ENCODE measurements at places on chromosomes 7 and 10.

- H3K27me3 ChIP-seq = no peaks in the 10 kb centered on the region
- no peak overlapping the region for H3K4me3 ChIP-seq
- H3K4me1 ChIP-seq = peaks cover 8% of the 10 kb centered on the region
- no peak overlapping the region for H3K27ac ChIP-seq
Observed at GRCh38 chr7:130201796-130202195, 3.4 kb downstream of the TMEM209 start.

- H3K4me3 ChIP-seq = no peak overlapping the region
- H3K4me1 ChIP-seq = no peaks in the 10 kb centered on the region
- H3K27ac ChIP-seq = no peak overlapping the region
- no peaks in the 10 kb centered on the region for H3K27me3 ChIP-seq
Observed at GRCh38 chr10:124336186-124336585, 82.5 kb downstream of the OAT start.

- H3K4me3 ChIP-seq = no peak overlapping the region
- H3K27ac ChIP-seq = no peak overlapping the region
- peaks cover 11% of the 10 kb centered on the region for H3K4me1 ChIP-seq
- DNase-seq = peak; percentile 43
- no peaks in the 10 kb centered on the region for H3K27me3 ChIP-seq
Observed at GRCh38 chr7:12949060-12949931, 261.9 kb downstream of the ARL4A start.

DNA sequence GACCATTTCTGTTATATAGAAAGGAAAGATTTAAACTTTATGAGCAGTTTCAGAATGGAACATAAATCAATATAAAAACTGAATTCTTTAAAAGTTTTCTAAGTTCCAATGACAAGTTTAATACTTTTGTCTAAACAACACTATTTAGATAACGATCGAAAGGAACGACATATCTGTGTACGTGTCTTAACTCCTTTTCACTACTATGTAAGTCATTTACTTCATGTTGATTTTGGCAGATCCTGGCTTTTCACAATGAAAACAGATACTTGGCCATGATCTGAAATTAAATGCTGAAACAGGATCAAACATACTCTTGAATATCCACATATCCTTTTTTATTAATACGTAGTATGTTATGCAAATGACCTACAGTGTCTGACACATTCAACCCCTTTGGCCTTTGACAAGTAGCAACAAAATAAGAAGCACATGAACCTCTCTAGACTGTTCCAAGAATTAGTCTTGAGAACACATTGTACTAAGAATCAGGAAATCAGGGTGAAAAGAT is 41.9 kb downstream of the RNLS start:
- H3K4me3 ChIP-seq = no peak overlapping the region
- H3K4me1 ChIP-seq = peaks cover 9% of the 10 kb centered on the region
- H3K27me3 ChIP-seq = no peaks in the 10 kb centered on the region
- no peak overlapping the region for H3K27ac ChIP-seq
- peak; percentile 77 for DNase-seq

DNA sequence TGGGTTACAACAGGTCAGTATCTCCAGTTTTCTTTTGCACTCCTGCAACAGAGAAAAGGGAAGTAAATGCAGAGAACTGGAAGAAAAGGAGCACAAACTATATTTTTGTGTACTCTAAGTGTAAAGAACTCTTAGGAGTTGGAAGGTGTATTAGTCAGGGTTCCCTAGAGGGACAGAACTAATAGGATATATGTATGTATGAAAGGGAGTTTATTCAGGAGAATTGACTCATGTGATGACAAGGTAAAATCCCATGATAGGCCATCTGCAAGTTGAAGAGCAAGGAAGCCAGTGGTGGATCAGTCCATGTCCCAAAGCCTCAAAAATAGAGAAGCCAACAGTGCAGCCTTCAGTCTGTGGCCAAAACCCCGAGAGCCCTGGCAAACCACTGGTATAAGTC is 22.6 kb upstream of the RAB18 start:
- no peaks in the 10 kb centered on the region for H3K36me3 ChIP-seq
- DNase-seq = no peak
- H3K27ac ChIP-seq = no peak overlapping the region
- H3K4me1 ChIP-seq = no peaks in the 10 kb centered on the region
- H3K27me3 ChIP-seq = peaks cover 2% of the 10 kb centered on the region

DNA sequence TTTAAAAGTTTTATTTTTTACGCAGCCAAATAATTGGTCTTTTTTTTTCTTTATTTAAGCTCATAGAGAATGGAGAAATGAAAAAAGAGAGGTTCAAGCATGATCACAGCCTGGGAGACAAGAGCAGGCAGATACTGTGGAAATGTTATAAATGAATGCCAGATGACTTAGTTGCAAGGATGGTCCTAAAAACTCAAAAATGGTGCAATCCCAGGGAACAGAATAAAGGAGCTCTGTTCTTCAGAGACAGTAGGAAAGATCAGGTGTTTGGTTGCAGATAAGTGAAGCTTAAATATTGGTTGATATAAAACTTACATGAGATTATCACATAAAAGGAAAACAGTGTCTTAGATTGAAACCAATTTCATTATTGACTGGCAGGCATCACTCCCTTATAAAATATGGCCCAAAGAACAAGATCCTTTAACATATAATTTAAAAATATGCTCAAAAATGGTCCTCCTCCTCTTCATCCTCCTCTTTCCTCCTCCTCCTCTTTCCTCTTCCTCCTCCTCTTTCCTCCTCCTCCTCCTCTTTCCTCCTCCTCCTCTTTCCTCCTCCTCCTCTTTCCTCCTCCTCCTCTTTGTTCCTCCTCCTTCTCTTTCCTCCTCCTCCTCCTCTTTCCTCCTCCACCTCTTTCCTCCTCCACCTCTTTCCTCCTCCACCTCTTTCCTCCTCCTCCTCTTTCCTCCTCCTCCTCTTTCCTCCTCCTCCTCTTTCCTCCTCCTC is 18.6 kb downstream of the GNAT3 start:
- H3K4me3 ChIP-seq = no peak overlapping the region
- H3K36me3 ChIP-seq = no peaks in the 10 kb centered on the region
- DNase-seq = no peak
- H3K4me1 ChIP-seq = no peaks in the 10 kb centered on the region
- no peak overlapping the region for H3K27ac ChIP-seq

- H3K4me3 ChIP-seq = peak overlapping the region; percentile 92
- no peaks in the 10 kb centered on the region for H3K36me3 ChIP-seq
- H3K4me1 ChIP-seq = peaks cover 18% of the 10 kb centered on the region
- peak overlapping the region; percentile 73 for H3K27ac ChIP-seq
Observed at GRCh38 chr7:32941681-32942414, 15.4 kb upstream of the FKBP9 start.

GRCh38 chr7:92517631-92518030 is 10.7 kb downstream of the PEX1 start:
- no peak overlapping the region for H3K27ac ChIP-seq
- H3K4me1 ChIP-seq = no peaks in the 10 kb centered on the region
- H3K4me3 ChIP-seq = no peak overlapping the region
- H3K36me3 ChIP-seq = no peaks in the 10 kb centered on the region

- H3K4me3 ChIP-seq = no peak overlapping the region
- H3K36me3 ChIP-seq = no peaks in the 10 kb centered on the region
- H3K27ac ChIP-seq = no peak overlapping the region
- no peaks in the 10 kb centered on the region for H3K27me3 ChIP-seq
- peaks cover 6% of the 10 kb centered on the region for H3K4me1 ChIP-seq
Observed at GRCh38 chr10:28118985-28119628, 120.2 kb upstream of the ODAD2 start.

DNA sequence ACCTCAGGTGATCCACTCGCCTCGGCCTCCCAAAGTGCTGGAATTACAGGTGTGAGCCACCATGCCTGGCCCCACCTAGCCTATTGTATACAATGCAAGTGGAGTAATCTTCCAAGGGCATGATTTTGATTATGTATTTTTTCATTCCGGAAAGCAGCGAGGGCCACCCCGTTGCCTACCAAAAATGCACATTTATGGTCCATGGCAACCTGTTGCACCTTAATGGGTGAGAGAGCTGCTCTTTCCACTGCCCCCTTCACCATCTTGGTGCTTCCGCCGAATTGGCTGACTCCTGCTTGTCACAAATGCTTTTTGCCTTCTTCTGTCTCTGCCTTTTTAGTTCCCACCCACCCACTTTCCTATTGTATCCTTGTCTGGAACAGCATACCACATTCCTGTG is 699.5 kb downstream of the LRMDA start:
- H3K27me3 ChIP-seq = no peaks in the 10 kb centered on the region
- no peak for DNase-seq
- H3K36me3 ChIP-seq = no peaks in the 10 kb centered on the region
- no peak overlapping the region for H3K27ac ChIP-seq
- H3K4me3 ChIP-seq = no peak overlapping the region

- no peak overlapping the region for H3K27ac ChIP-seq
- no peaks in the 10 kb centered on the region for H3K27me3 ChIP-seq
- peaks cover 1% of the 10 kb centered on the region for H3K4me1 ChIP-seq
- no peak for DNase-seq
- H3K36me3 ChIP-seq = no peaks in the 10 kb centered on the region
Observed at GRCh38 chr10:33358016-33358415, 23.5 kb upstream of the NRP1 start.

- no peaks in the 10 kb centered on the region for H3K36me3 ChIP-seq
- H3K4me1 ChIP-seq = no peaks in the 10 kb centered on the region
- H3K27me3 ChIP-seq = peaks cover 6% of the 10 kb centered on the region
Observed at GRCh38 chr7:87590578-87590977, 10.1 kb downstream of the ABCB1 start.

Data from endothelial cell of umbilical vein (primary cell).